ENCODE measurements at places on chromosomes 5 and 9.

- no peak for DNase-seq
These were observed 50.8 kb downstream of the MRPL36 start for GRCh38 chr5:1748845-1749244.

- peak; percentile 67 for DNase-seq
These were observed 238.1 kb downstream of the ROR2 start for GRCh38 chr9:91711755-91712601.

DNA sequence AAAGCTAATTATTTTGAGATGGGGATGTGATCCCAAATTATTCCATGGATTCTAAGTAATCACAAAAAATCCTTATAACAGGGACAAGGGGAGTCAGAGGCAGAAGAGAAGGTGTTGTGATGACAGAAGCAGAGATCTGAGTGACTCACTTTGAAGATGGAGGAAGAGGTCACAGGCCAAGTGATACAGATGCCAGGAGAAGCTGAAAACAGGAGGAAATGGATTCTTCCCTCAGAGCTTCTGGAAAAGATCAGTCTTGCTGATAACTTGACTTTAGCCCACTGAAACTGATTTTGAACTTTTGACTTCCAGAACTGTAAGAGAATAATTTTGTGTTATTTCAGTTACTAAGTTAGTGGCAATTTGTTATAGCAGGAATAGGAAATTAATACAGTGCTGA lies 105.3 kb downstream of the GCNT1 start:
- no peak for DNase-seq

DNA sequence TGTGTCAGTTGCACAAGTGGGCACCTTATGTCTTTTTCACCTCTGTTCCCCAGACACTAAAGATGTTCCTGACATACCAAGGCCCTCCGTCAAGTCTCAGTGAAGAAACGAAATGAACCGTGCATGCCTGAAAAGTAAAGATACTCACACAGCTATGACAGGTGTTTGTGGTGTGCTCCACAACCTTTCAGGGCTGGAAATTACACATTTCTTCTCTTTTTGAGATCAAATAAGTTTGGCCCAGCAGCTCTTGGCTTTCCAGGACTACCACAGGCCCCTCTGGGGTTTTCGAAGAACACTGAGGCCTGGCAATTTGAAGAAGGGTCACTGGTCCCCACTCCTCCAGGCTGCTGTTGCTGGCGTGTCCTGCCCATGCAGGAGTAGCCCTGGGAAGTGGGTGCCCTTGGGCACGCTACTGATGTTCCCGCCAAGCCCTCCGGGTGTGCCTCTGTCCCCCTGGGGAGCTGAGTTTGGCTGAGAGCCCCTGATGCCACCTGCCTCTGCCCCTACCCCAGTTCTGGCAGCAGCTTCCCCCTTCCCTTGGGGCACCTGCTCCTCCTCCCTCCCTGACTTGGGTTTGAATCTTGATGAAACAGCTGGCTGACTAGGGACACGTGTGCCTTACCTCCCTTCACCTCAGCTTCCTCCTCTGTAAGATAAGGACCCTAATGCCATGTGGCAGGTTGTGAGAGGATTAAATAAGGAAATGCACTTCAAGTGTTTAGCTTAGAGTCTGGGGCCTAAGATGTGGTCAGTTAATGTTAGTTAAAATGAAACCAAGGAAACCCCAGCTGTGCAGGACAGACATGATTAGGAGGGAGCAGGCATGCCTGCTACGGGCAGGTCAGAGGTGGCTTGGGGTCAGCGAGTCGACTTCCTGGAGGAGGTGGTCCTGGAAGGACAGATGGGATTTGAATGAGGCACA lies 49.1 kb upstream of the GADD45G start:
- no peak for DNase-seq

DNA sequence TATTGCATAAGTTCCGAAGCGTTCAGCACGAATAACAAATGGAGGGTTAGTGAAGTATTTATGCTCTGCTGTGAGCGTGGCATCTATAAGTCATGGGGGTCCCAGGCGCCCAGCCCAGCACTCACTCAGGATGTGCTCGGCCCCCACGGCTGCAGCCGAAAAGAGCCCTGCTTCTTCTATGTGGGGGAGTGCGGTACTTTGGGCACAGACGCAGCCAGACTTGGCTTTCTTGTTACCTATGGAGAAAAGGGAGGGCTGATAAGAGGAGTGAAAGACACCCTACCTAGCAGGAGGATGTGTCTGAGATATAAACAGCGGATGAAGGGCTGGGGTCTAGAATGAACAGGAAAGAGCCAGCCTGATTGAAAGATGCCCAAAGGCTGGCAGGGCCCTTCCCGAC lies 51.4 kb downstream of the MRPL36 start:
- DNase-seq, result no peak

- DNase-seq, result no peak
These were observed 232.4 kb downstream of the ESM1 start for GRCh38 chr5:54753034-54753433.

- DNase-seq, result no peak
These were observed 9.4 kb downstream of the PRELID2 start for GRCh38 chr5:145825751-145826180.

- no peak for DNase-seq
These were observed 160.8 kb downstream of the DAB2IP start for GRCh38 chr9:121812159-121812735.

DNA sequence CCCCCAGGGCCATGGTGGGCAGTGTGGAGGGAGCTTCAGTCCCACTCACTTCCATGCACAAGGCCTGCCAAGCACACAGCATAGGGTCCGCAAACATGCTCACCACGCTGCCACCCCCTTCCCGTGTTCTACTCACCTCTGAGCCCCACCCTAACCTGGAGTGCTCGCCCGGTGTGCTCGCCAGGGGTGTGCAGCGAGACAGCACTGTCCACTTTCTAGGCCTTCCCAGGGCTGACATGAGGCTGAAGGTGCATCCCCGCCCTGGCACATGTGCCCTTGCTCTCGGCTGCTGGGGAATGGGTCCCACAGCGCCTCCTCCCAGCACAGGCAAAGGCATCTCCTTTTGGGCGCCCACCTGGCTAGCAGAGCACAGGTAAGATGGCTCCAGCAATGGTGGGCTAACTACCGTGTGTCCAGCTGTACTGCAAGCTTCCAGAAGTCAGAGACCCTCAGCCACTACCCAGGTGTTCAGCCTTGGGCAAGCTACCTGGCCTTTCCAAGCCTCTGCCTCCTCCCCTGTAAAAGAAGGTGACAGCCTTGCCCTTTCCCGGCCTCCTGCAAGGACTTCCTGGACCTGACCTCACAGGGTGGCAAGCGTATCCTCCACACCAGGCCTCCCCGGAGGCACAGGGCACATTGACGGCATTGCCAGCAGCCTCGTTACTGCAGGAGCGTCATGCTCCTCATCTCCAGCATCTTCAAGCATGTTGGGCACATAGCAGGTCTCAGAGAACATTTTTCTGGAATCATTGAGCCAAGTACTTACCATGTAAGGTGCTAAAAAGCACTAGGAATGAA lies 4.2 kb upstream of the SEC16A start:
- DNase-seq, result no peak

DNA sequence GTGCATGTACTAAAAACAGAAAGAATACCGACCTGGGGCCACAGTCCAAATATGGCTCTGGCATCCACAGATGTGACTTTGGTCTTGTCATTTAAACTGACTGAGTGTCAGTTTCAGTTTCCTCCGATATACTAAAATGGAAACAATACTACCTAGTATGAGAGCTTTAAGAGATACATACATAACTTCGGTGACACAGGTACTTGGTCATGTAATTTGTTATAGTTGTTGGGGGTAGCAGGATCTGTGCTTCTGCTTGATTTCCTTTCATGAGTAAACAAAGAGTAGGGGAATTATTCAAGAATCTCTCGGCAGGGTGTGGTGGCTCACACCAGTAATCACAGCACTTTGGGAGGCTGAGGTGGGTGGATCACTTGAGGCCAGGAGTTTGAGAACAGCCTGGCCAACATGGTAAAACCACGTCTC lies 32.1 kb downstream of the MTMR12 start:
- DNase-seq, result no peak

DNA sequence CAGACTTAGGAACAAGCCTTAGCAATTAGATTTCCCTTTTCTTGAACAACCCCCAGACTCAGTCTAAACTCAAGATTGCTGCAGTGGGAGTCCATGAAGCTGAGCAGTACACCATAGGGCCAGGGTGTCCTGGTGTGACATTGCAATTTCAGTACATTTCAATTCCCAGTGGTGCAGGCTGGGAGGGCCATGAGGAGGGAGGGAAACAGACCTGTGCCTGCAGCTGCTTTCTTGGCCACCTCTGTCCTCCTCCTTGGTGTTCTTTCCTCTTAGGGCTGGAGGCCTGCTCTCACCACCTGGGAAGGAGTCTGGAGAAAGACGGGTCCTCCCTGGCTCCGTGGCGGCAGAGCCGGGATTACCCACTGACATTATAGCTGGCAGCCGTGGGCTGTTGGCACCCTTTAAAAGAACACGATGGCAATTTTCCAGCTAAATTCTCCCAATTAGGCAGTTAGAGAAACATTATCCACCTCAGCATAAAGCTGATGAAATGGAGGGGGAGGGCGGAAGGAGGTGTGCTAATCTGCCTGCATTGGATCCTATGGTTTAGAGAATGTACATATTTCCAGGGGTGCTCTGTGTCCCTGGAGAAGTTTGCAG lies 186.4 kb downstream of the SLIT3 start:
- no peak for DNase-seq

DNA sequence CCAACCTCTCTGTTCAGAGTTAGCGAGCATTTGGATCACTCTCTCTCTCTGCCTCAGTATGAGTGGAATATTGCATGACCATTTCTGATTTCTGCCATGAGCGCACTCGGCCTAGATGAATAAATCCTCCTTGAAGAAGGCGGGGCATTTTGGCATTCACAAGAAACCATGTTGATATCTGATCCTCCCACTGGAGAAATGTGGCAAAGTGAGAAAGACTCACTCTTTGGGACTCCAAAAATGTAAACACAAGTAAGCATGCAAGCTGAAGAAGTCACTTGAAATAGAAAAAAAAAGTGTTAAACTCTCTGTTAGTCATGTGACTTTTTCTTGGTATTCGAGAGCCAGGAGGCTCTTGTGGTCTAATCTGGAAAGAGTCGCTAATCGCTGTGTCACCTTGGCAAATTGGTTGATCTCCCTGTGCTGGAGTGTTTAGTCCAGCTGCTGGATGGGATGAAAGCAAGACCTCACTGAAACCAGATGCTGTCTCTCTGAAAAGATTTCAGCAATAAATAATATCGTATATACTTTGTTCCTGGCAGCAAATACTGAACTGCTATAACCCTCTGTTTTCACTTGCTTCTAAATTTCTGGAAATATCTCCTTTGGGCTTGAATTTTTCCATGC lies 95.5 kb downstream of the GHR start:
- no peak for DNase-seq

- DNase-seq, result no peak
These were observed 20.2 kb downstream of the OTULIN start for GRCh38 chr5:14684757-14685156.

DNA sequence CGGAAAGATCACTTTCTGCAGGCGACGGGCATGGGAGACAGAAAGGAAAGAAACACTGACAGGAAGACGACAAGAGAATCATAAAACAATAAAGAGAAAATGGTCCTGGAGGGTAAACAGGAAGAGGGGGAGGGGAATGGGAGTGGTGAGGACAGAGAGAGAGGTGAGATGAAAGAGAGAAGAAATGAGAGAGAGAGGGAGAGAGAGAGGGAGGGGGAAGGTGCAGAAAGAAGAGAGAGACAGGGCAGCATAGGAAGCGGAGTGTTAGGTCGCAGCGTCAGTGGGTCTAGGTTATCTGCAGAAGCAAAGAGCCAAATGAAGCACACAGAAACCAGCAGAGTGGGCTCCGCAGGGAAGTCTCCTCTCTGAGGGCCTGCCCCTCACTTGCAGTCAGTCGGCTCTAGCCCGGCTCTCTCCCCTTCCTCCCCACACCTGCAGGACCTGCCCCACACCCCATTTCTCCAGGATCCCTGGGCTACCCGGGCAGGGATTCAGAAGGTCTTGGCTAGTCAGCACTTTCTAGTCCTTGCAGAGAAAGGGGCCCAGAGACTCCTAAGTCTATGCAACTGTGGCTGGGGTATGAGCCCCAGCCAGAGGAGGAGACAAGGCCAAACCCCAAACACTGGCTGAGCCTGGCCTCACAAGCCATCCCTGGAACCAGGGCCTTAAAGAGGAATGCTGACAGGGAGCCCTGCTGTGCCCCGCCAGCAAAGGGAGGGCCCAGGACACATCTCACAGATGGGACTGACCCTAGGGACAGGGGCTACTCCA lies 29.7 kb upstream of the MEIKIN start:
- DNase-seq, result no peak

DNA sequence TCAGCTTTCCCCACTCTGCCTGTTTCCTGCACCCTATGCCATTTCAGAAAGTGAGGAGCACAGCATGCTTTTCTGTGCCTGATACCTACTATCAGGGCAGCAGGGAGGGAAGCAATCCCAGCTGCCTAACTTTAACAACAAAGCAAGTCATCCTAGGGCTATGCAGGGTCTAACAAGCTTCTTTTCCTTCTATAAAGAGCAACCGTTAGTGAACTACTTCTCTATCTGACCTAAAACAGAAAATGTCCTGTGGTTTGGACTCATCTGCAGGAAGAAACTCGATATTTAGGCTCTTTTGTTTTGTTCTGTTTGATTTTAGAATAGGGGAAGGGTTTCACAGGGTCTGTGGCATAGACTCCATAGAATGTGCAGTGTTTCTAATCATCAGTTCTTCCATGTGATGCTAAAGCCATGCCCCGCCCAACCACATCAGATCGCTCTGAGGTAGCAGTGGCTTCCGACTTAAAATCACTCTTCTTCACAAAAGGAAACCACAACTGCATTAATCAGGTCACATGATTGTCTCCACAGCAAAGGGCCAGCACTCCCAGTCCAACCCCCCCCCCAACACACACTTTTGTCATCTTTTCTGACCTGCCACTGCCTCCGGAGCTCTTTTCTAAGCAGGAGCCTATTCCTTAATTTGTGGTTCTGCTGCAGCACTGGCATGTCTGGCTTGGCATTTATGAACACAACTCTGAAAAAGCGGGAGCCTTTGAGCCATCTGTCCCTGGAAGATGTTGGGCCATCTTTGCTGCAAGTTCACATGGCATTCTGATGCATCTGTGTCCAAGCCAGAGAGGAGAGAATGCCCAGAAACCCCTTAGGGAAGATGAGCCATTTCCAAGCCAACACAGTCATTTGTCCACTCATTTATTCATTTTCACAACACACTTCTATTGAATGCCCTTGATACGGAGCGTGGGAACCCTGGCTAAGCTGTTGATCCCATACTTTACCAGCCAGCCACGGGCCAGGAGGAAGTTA lies 71.6 kb downstream of the CFAP90 start:
- DNase-seq, result no peak

GRCh38 chr5:93062548-93062947 lies 518.5 kb downstream of the NR2F1-AS1 start:
- no peak for DNase-seq

DNA sequence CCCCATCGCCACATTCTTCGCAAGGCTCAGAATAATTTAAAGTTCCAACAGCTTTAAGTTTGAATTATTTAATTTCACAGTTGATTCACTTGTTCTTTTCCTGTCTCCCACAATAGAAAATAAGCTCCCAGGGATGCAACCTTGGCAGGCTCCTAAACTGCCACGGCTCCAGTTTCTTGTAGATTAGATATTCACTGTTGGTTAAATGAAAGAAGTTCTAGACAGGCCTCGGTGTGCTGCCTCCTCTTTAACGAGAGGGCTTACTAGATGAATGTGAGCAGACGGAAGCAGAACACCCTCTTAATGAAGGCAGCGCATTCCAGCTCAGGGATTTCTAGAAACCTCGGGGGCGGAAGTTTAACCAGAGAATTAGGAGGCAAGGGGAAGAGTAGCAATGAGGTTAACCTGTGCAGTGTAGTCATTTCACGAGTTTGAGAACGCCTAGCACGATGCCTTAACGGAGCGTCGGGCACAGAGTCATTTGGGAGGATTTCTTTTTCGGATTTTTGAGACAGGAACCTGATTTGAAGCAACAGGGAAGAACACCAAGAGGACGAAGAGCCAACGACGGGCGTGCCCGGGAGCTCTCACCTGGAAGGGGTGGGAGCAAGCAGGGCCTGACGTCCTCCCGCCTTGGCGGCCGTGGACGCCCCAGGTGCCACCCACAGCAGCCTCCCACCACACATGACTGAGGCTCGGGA lies 637 bp upstream of the SMC5 start:
- peak; percentile 8 for DNase-seq

Data from stimulated activated CD8-positive, alpha-beta memory T cell treated with anti-CD3 and anti-CD28 coated beads, Interleukin-15, amount 100 ng/mL, for 48 hours (primary cell).